ENCODE measurements at places on chromosomes 16 and 17.

DNA sequence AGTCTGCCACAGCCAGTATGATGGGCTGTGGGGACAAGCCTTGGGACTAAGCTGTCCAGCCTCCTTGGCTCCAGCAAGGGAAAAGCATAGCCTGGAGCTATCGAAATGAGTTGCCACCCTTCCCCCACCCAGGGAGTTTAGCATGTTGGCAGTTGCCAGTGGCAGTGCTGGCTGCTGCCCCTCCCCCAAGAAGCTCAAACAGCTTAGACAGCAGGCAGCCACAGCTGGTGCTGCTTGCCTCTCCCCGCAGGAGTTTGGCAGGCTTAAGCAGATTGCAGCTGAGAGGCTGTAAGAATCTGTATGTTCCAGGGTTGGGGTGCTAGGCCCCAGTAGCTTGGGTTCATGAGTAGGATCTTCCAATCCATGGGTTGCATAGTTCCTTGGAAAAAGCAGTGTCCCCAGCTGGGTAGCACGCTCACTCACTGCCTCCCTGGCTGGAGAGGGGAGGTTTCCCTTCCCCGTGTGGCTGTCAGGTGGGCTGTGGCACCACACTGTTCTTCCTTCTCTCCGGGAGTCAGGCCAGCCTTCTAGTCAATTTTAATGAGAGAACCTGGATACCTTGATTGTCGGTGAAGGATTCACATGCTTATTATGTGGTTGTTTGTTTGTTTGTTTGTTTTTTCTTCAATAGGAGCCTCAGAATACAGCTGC lies 506.1 kb downstream of the CDH11 start:
- peak; percentile 56 for DNase-seq

GRCh38 chr17:67477687-67478086 lies 100.6 kb downstream of the PITPNC1 start:
- DNase-seq, result peak; percentile 39

GRCh38 chr16:53040788-53041187 lies 11.9 kb downstream of the CHD9NB start:
- DNase-seq, result no peak

GRCh38 chr17:46811978-46812583 lies 6.4 kb downstream of the WNT3 start:
- peak; percentile 93 for DNase-seq

DNA sequence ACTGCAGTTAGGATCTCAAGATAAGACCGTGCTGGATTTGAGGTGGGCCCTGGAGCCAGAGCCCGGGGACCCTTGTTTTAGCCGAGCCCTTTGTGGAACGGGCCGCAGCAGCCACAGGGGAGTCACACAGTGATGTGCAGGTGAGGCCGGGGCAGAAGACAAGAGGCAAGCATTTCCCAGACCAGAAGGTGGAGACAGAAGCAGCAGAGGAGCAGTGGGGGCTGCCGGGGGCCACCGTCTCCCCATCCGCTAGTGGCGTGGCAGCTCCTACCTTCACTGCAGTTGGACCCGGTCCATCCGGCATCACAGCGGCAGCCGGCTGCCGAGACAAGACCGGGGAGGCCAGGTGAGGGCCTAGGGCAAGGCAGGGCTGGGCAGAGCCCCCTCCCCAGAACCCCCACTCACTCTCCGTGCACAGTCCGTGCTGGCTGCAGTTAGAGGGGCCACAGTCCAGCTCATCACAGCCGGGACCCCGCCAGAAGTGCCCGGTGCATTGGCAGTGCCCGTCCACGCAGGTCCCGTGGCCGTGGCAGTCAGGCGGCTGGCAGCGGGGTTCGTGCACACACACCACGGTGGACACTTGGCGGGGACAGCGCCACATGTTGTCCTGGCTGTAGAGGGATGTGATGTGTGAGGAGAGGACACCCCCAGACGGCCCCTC lies 6.0 kb downstream of the NAGPA start:
- DNase-seq, result no peak

GRCh38 chr17:340074-340473 lies 12.5 kb downstream of the RPH3AL start:
- DNase-seq, result no peak

DNA sequence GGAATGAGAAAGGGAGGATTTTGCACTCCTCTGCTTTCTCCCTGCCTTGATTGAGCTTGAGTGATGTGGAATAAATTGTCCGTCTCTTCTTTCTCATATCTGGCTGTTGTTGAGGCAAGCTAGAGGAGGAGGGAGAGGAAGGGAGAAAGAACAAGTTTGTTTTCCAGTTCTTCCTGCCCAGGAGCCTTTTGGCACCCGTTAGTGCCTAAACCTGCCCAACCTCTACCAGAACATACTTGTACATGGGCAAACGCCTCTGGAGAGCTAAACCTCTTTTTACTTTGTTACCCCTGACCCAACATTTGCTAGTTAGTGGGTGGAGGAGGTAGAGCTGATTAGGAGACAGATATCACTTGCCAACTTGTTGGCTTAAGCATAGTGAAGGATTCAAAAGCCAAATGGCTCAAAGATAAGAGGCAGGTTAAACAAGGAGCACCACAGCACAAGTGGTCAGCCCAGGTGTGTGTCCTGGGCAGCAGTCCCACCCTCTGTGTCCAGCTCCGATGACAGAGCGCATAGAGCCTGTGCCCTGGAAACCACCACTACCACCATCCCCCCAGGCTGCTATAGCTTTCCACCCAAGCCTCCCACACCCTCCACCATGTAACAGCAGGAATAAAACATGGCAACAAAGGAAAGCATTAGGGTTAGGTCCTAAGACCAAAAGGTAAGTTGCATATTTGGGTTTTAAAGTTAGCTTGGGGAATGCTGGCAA lies 6.5 kb downstream of the ODF4 start:
- no peak for DNase-seq

- peak; percentile 45 for DNase-seq
Measured at GRCh38 chr17:64984851-64985521, 65.7 kb upstream of the LRRC37A3 start.

- DNase-seq, result no peak
Measured at GRCh38 chr16:19282101-19282500, 3.4 kb upstream of the CLEC19A start.

DNA sequence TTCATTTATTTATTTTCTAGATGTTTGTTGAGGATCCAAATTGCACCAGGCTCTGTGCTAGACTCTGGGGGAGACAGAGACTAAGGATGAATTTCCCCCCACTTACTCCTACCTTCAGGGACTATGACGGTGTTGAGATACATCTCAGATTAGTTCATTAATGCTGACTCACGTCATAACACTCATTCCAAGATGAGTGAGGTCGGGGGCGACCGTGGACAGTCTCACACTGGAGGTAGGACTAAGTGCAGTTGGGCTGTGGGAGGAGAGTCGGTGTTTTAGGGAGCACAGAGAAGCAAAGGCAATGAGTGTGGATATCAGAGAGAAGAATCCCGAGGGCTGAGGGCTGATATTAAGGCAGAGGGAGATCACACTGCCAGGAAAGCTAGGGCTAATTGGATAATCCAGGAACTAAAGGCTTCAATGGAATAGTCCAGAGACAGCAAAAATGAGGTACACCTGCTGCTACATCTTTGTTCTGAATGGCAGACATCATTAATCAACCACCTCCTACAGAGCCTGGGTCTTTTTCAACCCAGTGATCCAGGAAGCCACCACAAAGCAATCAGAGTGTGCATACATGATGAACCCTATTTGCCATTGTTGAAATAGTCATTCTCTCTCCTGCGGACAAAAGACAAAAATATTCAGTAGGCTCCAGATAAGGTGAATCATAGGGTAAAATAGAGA lies 38.6 kb upstream of the CACNG4 start:
- no peak for DNase-seq

DNA sequence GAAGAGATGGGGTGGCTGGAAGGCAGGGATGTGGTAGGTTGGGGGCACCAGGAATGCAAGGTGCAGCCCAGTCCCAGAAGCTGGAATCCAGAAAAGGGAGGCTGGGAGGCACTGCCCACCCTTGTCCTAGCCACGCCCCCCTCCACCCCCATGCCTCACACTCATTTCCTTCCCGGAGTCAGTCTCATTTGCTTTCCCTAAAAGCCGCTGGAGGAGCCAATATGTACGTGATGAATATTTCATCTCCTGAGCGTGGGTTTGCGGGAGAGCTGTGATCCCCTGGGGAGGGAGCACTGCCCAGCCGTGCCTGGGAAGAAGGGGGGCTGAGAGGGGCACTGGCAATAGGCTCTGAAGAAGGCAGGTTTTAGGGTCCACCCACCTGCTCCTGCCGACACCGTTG lies 124.5 kb upstream of the LHX1 start:
- DNase-seq, result no peak

GRCh38 chr17:73379826-73380225 lies 68.0 kb upstream of the CDC42EP4 start:
- DNase-seq, result no peak

GRCh38 chr17:31339906-31340661 lies 18.7 kb upstream of the EVI2A start:
- DNase-seq, result peak; percentile 61

DNA sequence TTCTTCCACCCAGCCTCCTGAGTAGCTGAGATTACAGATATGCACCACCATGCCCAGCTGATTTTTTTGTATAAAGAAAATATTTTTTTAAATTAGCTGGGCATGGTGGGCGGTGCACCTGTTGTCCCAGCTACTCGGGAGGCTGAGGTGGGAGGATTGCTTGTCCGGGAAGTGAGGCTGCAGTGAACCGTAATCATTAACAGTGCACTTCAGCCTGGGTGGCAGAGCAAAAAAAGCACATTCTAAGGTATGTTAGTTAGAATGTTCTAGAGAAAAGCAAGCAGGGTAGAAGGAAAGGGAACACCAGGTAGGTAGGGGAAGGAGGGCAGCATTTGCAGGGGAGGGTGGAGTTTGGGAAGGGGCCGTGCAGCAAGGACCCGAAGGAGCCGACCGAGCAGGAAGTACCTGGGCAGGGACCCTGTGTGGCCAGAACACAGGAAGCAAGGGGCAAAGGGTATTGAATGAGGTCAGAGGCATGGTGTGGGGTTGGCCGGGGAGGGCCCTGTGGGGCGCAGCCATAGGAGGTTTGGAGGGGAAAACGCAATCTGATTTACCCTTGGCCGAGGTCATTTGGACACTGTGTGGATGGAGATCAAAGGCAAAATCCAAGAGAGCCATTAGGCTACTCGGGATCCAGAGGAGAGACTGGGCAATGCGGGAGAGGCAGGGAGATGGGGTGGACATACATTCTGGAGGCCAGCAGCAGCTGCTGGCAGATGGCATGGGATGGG lies 2.3 kb downstream of the C17orf99 start:
- no peak for DNase-seq

GRCh38 chr17:61010661-61011170 lies 333.1 kb downstream of the BCAS3 start:
- no peak for DNase-seq

- DNase-seq, result peak; percentile 89
Measured at GRCh38 chr16:56477096-56477878, 25.9 kb downstream of the OGFOD1 start.

- DNase-seq, result no peak
Measured at GRCh38 chr16:84498859-84499620, 5.4 kb downstream of the MEAK7 start.

- no peak for DNase-seq
Measured at GRCh38 chr17:66767154-66767933, 67.6 kb upstream of the CACNG5 start.

GRCh38 chr16:61324044-61324443 lies 712.2 kb downstream of the CDH8 start:
- no peak for DNase-seq
